ENCODE measurements at places on chromosomes 2 and 18.

- no peak for DNase-seq
Observed at GRCh38 chr2:229474125-229474524, 203.0 kb upstream of the PID1 start.

GRCh38 chr2:203543898-203544328, 8.8 kb upstream of the RAPH1 start:
- DNase-seq: no peak

DNA sequence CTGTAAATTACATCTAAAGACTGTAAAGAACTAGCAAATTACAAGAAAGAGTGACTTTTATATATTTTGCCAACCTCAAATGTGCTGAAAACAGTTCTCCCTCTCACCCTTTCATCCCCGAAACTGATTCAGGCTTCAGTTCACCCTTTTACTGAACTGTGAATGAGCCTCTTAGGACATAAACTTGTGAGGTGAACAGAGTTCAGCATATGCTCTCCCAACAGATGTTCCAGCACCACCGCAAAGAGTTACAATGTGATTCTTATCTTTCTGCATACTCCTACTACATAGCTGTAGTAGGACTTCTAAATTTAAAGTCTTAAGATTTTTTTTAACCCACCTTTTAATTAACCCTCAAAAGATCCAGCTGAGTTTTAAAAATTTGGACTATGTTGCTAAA, 1.2 kb upstream of the ZCCHC2 start:
- no peak for DNase-seq

DNA sequence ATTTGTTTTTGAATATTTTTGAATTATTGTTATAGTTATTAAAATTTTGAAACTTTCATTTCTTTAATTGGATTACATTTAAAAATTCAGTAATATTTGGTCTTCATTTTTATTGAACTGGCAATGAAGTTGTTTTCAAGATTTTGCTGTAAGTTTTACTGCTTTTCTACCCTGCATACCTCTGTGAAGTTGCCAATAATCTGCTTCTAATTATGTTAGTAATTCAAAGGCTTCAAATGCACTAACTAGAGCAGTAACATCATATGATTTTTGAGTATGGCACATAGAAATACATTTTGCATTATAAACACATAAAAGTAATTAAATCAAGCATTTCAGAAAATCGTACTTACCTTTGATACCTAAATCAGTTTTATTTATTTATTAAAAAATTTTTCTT, 40.3 kb upstream of the FAM171B start:
- DNase-seq: no peak

GRCh38 chr2:20656561-20656960, 5.7 kb upstream of the HS1BP3 start:
- no peak for DNase-seq

GRCh38 chr2:170679607-170680079, 35.5 kb upstream of the SP5 start:
- DNase-seq: peak; percentile 44

DNA sequence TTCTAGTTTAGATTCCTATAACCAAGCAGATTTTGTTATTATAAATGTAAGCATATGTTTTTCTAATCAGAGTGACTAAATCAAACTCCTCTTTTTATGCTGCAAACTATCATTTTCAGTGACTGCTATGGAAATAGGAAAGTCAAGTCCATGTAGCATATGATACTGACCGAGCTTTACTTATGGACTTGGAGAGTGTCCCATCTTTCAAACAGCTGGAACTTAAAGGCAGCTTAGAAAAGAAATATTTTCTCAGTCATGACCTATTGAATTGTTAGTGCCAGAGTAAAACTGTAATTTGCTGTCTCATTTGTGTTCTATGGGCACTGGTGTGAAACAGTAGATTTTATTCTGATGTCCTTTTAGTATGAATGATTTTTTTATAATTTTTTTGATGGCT, 76.7 kb downstream of the PHLPP1 start:
- DNase-seq: no peak

GRCh38 chr2:168058675-168059074, 188.7 kb downstream of the STK39 start:
- DNase-seq: no peak
